CD4-positive, CD25-positive, alpha-beta regulatory T cell (primary cell): ENCODE measurements at places on chromosomes 6 and 20.

DNA sequence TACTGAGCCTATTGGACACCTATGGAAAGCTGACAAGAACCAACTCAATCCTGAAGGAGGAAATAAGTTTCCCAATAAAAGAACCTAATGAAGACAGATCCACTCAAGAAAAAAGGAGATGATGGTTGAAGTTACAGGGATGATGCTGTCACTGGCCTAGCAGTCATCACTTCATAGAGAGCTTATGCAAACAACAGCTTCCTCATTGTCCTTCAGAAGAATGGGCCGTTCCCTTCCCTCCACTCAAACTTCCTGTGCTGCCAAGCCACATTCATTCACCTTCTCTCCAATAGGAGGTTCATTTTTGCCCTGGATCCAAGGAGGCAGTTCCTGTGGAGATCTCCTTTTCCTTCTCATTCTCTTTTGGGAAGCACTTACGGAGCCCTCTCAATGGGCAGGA is 13.8 kb upstream of the PM20D2 start:
- no peak for DNase-seq

DNA sequence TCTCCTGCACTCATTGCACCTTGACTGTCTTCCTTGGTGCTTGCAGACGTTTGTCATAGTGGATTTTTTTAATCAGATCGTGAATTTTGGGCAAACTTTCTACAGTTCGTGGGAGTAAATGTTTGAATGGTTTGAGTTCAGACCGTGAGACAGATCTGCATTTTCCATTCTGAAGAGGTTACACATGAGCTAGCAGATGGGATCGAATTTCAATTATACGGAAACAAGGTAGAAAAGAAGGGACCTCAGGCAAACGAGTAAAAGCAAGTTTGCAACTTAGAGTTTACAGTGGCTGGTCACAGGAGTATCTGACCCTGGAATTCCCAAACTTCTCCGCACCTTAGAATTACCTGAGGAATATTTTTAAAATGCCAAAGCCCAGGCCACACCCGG is 17.2 kb upstream of the NCR2 start:
- DNase-seq: no peak

- DNase-seq: no peak
Measured at GRCh38 chr6:47318236-47318989, 8.7 kb upstream of the TNFRSF21 start.

DNA sequence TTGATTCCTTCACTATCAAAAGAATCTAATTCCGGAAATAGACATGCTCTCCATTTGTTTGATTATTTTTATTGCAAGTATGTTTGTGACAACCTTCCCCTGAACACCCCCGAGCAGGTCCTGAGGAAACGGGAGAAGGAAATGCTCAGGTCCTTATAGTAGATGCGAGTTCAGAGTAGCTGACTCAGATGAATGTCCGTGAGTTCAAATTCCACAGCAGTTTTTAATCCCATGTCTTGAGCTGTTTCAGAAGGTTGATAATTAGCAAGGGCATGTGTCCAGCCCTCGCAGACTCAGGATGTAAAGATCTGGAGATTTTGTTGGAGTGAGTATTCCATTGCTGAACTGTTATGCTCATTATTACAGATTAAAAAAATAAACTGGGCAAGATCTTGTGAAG is 169.3 kb downstream of the BCAS1 start:
- no peak for DNase-seq

DNA sequence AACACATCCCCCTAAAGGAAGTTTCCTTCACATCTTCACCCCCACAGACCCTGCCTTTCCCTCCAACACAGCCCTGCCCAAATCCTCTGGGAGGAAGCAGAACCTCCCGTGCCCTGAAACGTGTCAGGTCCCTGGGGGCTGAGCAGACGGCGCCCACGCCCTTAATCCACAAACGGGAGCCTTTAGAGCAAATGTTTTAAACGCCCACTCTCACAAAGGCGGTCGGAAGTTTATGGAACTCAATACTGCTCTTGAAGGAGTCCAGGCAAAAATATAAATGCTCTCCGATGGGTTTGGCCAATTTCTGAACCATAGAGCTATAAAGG is 237.1 kb upstream of the AFDN start:
- DNase-seq: no peak

- DNase-seq: no peak
Measured at GRCh38 chr6:134098276-134098675, 45.9 kb upstream of the SLC2A12 start.

DNA sequence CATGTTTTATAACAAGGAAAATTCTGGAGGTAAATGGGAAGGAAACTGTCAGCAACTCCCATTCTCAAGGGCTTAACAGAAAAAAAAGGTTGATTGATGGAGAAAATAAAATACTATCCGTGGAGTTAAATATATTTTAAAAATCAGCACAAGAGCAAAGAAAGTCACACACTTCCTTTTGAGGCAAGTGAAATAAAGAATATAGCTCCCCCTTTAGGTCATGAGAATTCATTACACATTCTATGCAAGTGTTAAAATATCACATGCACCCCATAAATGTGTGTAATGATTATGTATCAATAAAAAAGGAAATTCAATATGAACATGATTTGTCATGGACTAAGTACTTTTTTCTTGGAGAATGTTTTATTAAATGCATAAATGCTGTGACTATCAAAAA is 349.2 kb downstream of the TPBG start:
- DNase-seq: no peak

DNA sequence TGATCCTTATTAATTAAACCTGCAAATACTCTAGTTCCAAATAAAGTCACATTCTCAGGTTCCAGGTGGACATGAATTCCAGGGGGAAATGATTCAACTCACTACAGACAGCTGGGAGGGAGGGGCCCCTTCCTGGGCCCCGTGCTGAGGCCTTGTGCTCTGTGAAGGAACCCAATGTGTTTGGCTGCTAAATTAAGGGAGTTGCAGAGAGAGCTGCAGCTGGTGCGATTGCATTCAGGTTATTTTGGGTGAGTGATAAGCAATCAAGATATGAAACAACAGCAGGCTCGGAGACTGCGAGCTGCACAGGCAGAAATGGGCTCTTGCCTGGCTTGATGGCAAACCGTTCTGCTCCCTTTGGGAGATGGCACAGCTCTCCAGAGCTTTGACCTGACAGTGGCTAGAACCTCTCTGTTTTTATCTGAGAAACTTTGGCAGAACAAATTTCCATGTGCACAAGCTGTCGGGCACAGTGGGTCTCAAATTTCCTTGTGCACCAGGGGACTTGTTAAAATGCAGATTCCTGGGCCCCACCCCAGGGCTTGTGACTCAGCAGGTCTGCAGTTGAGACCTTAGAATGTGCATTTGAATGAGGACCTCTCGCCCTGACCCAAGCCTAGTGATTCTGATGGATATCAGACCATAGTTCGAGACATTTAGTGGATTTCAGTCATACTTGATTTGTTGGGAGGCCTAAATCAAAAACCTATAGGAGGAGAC is 9.8 kb downstream of the MAPK13 start:
- DNase-seq: no peak
